ENCODE measurements at places on chromosomes 1 and 21. TPM values are rescaled to one million over a fixed set of nuclear protein-coding genes. Genes with fewer than 3 reads are reported as not detected.
A peak's percentile ranks its signal among the peaks of the same experiment; 100 is the strongest.

GRCh38 chr1:2018217-2019171 lies 651 bp upstream of the GABRD start:
- H3K4me3 ChIP-seq: no peak overlapping the region
- no peak for DNase-seq
- H3K36me3 ChIP-seq: no peaks in the 10 kb centered on the region
- peaks cover 84% of the 10 kb centered on the region for H3K27me3 ChIP-seq
- H3K4me1 ChIP-seq: peaks cover 6% of the 10 kb centered on the region
- H3K27ac ChIP-seq: no peak overlapping the region

- H3K4me1 ChIP-seq: no peaks in the 10 kb centered on the region
- H3K36me3 ChIP-seq: no peaks in the 10 kb centered on the region
- H3K4me3 ChIP-seq: no peak overlapping the region
- no peak for DNase-seq
- H3K27me3 ChIP-seq: no peaks in the 10 kb centered on the region
- no peak overlapping the region for H3K27ac ChIP-seq
Measured at GRCh38 chr1:61420243-61420642, 304.7 kb downstream of the TM2D1 start.

- H3K27me3 ChIP-seq: no peaks in the 10 kb centered on the region
- no peak for DNase-seq
- no peak overlapping the region for H3K27ac ChIP-seq
- no peaks in the 10 kb centered on the region for H3K4me1 ChIP-seq
- H3K36me3 ChIP-seq: no peaks in the 10 kb centered on the region
Measured at GRCh38 chr1:183093786-183094298, 70.6 kb downstream of the LAMC1 start.

DNA sequence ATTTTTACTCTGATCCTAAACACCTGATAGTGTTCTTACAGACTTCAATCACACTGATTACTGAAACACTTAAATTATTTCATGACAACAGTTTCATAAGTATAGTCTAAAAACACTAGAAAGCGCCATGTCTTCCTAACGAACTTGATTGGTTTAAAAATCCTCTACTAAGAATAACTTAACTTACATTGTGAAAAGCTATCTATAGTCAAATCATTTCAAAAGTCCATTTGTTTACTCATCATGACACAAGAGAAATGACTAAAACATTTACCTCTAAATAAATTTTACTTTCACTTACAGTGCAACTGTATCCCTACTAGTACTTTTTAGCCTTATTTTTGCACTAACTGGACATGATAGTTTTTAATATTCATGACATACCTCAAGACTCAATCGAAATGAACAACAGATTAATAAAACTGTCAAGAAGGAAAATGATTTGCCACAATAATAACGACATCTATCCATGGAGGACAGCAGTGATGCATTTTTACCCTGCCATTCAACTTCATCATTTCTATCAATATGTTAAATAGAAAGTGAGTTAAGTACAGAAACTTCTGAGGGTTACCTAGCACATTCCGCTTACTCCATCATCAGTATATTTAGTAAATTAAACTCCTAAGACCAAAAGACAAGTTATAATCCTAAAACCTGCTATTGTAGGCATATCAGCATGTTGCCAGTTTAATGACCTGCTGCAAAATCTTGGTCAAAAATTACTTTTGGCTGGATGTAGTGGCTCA lies 38.4 kb downstream of the AHCTF1 start:
- no peaks in the 10 kb centered on the region for H3K4me1 ChIP-seq
- H3K27me3 ChIP-seq: no peaks in the 10 kb centered on the region
- H3K27ac ChIP-seq: no peak overlapping the region

DNA sequence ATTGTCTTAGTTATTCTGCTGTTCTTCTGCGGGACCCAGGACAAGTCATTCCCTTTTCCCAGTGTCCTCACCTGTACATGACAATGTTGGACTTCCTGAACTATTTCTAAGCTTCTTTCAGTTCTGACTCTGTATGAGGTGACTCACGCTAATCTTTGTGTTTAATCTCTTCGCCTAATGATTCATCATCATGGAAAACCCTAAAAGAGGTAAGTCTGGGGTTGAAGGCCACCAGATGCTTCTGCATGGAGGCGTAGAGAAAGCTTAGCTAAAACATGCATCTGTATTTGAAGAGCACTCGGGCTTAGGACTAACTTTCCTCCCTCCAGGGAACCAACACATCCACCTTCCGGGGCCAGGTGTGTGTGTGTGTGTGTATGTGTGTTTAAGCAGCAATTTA lies 7.4 kb downstream of the SPRR5 start:
- H3K4me3 ChIP-seq: no peak overlapping the region
- no peak for DNase-seq
- H3K36me3 ChIP-seq: no peaks in the 10 kb centered on the region
- no peak overlapping the region for H3K27ac ChIP-seq

- no peak for DNase-seq
- H3K27ac ChIP-seq: no peak overlapping the region
- H3K27me3 ChIP-seq: no peaks in the 10 kb centered on the region
- H3K4me1 ChIP-seq: peaks cover 6% of the 10 kb centered on the region
- no peaks in the 10 kb centered on the region for H3K36me3 ChIP-seq
- no peak overlapping the region for H3K4me3 ChIP-seq
Measured at GRCh38 chr1:100034470-100034869, 64.7 kb downstream of the SLC35A3 start.

DNA sequence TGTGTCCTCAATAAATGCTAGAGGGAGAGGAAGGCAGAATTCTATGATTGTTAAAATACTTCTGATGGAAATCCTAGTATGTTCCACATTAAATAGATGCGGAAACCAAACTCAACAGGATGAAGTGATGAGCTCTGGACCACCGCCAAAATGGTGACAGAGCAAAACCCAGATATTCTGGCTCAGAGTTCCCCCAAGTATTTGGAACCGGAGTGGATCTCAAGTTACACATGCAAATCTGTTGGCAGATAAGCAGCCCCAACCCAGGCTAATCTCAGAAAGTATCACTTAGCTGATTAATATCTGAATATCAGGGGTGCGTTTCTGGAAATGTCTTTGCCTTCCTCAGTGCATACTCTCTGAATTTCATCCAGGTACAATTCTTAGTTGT lies 17.4 kb upstream of the GRHL3 start:
- no peak overlapping the region for H3K27ac ChIP-seq
- no peak for DNase-seq
- H3K36me3 ChIP-seq: no peaks in the 10 kb centered on the region
- H3K27me3 ChIP-seq: no peaks in the 10 kb centered on the region

- no peak overlapping the region for H3K4me3 ChIP-seq
- H3K36me3 ChIP-seq: no peaks in the 10 kb centered on the region
- H3K27me3 ChIP-seq: no peaks in the 10 kb centered on the region
- no peaks in the 10 kb centered on the region for H3K4me1 ChIP-seq
- peak; percentile 22 for DNase-seq
- no peak overlapping the region for H3K27ac ChIP-seq
Measured at GRCh38 chr1:231091831-231092301, 51.8 kb upstream of the FAM89A start.

SPRR5 gene
- polyA plus RNA-seq: 0.37 TPM

CFHR1 gene
- polyA plus RNA-seq: 0.09 TPM

VAV3 gene
- 7.9 TPM for polyA plus RNA-seq

TDRD10 gene
- 12.2 TPM for polyA plus RNA-seq
